ENCODE measurements at places on chromosomes 2 and 18. TPM values are rescaled to one million over a fixed set of nuclear protein-coding genes. Genes with fewer than 3 reads are reported as not detected.
A peak's percentile ranks its signal among the peaks of the same experiment; 100 is the strongest.

DNA sequence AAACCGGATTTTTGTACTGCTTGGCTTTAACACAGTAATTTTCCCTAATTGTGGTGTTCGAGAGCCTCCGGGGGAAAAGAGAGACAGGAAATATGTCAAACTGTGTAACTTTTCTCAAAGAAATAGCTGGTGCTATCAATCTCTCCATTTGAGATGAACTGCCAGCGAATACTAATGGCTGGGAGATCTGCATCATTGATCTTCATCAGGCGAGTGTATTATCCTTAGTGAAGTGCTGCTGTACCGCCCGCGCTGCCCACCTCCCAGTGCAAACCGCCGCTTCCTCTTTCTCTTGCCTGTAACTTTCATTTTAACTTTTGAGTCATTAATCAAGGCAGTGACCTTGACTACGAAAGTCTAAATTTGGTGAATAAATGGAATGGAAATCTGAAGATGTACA, 246.1 kb upstream of the ST6GAL2 start:
- DNase-seq: no peak

DNA sequence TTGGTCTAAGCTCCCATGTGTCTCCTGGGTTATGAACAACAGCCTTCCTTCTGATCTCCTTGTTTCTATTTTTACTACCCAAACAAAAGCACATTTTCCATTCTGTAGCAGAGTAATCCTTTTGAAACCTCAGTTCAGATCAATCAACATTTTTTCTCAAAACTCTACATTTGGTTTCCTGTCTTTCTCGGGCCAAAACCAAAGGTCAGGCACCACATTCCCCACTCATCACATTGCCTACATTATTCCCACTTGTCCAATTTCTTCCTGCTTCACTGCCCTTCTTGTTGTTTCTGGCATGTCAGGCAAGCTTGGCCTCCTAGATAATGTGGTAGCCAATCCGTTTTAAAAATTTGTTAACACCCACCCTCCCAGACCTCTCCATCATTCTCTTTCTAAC, 196.8 kb downstream of the PPP1R1C start:
- no peak for DNase-seq

- peak; percentile 77 for DNase-seq
Measured at GRCh38 chr2:113157118-113157896, 16.5 kb upstream of the PSD4 start.

- DNase-seq: no peak
Measured at GRCh38 chr2:241279413-241279812, 36.1 kb downstream of the HDLBP start.

The CRACDL gene
- 15.8 TPM for total RNA-seq

The GPR39 gene
- total RNA-seq: 85.3 TPM

DNA sequence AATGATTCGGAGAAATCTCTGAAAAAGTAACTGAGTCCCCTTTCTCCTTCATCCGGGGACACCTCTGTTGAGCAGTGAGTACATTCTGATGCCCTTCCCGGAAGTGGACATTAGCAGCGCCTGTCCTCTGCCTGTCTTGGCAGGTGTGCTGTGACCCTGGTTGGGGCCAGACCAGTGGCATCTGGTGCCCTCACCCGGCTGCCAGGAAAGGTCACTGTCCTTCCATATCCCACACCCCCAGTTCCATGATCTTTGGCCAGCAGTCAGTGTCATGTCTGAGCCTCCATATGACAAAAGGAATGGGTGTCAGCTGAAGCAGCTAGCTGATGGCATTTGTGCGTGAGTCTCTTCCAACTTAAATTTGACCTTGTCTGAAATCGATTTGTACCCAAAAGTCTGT, 128.1 kb downstream of the NCK2 start:
- DNase-seq: no peak

- DNase-seq: no peak
Measured at GRCh38 chr2:44304258-44304657, 29.0 kb downstream of the SLC3A1 start.

DNA sequence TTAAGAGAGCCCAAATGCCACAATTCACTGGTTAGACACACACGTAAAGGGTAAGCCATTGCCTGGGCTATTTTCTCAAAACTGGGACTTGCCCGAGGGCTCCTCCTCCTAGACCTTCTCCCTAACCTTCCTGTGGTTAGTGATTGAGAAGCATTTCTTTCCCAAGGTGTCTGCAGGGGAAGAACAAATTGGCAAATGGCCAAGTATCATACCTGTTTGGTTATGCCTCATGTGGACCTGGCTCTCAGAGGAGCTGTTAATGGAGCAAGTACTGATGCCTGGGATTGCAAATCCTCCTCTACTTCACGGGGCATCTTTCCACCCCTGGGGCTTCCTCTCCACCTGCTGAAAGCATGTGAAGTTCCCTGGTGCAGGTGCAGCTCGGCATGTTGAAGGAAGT, 187.5 kb upstream of the CYRIA start:
- no peak for DNase-seq

The CNDP1 gene
- not detected for total RNA-seq

The LBX2 gene
- total RNA-seq: 1.6 TPM

DNA sequence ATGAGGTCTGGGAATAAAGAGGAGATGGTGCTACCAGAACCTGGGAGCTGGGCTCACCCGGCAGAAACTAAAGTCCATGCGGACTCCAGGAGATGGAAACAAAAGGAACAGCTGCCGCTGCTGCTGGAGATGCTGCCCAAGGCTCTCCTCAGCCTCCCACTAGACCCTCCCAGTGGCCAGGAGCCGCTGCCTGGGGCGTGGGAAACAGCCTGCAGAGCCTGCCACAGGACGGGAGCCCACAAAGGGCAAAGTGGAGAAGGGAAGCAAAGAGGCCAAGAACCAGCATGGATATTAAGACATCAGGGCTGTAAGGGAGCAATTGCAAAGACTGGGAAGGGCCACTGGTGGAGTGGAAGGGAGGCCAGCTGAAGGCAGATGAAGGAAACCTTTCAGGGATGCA, 179.6 kb downstream of the NCK2 start:
- DNase-seq: no peak
